NCI-H187 (cell line): ENCODE measurements at places on chromosomes 7 and 10.

GRCh38 chr7:30744075-30744417 is 7.9 kb upstream of the INMT start:
- DNase-seq, result no peak

- DNase-seq, result no peak
Measured at GRCh38 chr7:98267303-98267702, 14.2 kb upstream of the BRI3 start.

- no peak for DNase-seq
Measured at GRCh38 chr7:37440738-37441385, 7.8 kb downstream of the ELMO1 start.

DNA sequence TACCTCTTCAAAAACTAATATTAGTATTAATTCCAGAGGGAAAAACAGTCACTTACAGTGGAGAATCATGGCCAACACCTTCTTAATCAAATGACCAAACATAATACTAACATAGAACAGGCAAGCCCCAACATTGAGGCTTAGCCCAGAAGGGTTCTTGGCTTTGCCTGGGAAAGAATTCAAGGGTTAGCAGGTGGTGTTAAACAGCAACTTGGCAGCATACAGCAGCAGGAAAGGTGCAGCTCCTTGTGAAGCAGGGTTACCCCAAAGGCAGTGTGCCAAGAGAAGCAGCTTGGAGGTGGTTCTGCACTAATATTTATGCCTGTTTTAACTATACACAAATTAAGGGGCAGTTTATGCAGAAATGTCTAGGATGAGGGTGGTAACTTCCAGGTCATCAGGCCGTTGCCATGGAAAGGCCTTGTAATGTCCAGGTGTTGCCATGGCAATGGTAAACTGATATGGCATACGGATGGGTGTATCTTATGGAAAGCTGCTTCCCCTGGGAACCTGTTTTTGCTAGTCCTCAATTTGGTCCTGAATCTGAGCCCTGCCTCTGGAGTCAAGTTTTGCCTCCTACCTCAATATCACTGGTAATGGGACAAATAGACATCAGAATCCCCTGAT is 27.2 kb upstream of the BEND7 start:
- peak; percentile 35 for DNase-seq

DNA sequence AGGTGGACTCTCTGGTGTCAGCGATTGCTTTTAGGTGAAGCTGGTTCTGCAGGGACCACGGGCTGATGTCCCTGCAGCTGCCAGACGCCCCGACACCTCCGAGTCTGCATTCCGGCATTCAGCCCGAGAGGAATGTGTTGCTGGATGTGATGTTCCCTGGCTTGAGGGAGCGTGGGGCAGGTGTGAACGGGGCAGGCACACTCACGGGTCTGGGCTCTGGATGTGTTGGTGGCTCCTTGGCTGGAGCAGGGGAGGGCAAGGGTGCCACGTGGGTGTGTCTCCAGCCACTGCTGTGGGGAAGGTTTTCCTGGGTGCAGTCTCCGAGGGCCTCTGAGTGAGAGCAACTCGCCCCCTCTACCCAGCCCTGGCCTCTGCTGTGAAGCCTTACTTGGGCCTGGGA is 140.5 kb downstream of the CAMK1D start:
- no peak for DNase-seq

- DNase-seq, result no peak
Measured at GRCh38 chr7:108313086-108313485, 143.2 kb downstream of the NRCAM start.
